HCT116 (cell line): ENCODE measurements at places on chromosomes 1 and 21. TPM values are rescaled to one million over a fixed set of nuclear protein-coding genes. Genes with fewer than 3 reads are reported as not detected.

Gene GALE
- total RNA-seq, result 114 TPM

DNA sequence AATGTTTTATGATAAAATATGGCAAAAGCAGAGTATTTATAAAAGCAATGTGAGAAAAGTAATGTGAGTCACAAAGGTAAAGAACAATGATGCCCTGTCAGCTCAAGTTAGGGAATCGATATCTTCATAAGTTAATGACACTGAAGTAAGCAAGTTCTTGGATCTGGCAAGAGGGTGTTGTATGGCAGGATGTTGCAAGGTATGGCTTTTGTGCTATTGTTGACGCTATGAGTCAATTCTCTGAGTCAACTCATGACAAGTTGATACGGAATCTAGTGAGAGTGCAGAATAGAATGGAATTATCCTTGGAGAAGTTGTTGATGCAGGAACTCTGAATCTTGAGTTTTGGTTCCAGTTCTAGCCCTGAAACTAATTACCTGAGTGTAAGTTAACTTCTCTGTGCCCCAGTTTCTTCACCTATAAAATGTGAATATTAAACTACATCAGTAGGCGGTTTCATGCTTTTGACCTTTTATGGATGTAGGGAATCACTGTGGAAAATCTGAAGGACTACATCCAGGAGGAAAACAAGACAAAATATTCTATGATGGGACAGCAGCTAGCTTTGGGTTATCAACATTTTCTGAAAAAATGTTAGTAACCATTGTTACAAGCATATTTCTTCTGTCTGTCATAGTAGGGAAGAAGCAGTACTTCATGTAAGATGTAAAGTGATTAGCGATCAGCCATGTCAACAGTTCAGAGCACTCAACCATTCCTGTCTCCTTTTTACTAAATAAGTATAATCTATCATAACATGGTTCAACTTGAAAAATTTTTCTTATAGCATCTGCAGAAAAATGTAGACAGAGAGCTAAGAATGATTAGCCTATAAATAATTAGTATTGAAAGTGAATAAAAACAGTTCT is 96.9 kb downstream of the ATP6V1G3 start:
- peak; percentile 98 for DNase-seq

Gene CYP4B1
- 0.30 TPM for total RNA-seq

- DNase-seq, result no peak
Observed at GRCh38 chr1:238242181-238242580, 351.5 kb upstream of the ZP4 start.

Gene KDF1
- 23.0 TPM for total RNA-seq
